ENCODE measurements at places on chromosomes 2 and 18. TPM values are rescaled to one million over a fixed set of nuclear protein-coding genes. Genes with fewer than 3 reads are reported as not detected.

DNA sequence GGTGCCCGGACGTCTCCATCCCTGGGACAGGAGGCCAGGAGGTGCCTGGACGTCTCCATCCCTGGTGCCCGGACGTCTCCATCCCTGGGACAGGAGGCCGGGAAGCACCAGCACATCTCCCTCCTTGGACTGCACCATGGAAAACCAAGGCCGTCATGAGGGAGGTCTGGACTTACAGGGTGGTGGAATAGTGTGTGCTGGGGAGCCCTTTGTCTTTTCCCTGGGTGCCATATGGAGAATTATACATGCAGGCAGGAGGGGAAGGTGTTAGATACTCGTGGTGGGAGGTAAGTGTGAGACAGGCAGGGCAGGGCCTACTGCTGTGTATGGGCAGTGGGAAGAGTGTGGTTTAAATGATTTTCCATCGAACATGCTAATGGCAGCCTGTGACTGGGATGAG lies 52.9 kb downstream of the RTP5 start:
- H3K27ac ChIP-seq = no peak overlapping the region

DNA sequence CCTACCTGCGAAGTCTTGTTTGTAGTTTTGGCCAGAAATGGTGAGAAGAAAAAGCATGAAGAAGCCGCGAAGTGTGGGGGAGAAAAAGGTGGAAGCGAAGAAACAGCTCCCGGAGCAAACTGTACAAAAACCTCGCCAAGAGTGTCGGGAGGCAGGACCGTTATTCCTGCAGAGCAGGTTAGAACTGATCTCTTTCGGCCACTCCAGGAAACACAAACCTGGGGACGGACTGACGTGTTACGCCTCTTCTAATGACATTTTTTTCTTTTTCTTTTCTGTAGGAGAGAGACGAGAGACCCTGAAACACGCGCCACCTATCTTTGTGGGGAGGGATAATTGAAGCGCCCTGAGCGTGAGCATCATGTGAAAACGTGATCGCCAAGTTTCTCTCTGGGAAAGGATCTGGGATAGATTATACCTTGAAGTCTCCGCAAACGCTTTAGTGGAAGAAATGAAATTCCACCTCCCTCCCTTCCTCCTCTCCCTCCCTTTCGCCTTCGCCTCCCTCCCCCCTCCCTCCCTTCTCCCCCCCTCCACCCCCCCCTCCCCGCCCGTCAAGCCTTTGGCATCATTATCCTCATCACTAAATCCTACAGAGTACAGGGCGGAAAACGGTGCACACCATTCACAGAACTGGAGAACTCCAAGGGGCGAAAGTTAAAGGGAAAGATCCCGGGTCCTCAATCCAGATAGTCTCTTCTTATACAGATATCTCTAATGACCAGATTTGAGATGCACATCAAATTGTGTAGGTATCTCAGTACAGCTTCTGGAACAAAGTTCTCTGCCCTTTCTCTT lies at the start of gene ZEB2:
Gene ZEB2, minus strand, starts transcription at position 186 of the 798 bp plus-strand sequence. CDS start 2,769 bp downstream, outside the sequence.
- DNase-seq = peak; percentile 75
- no peaks in the 10 kb centered on the region for H3K36me3 ChIP-seq
- peak within 1 kb of the TSS; percentile 74 for H3K4me3 ChIP-seq
- H3K27me3 ChIP-seq = no peaks in the 10 kb centered on the region

- H3K36me3 ChIP-seq = no peaks in the 10 kb centered on the region
- DNase-seq = no peak
- no peaks in the 10 kb centered on the region for H3K27me3 ChIP-seq
- H3K27ac ChIP-seq = no peak overlapping the region
- no peaks in the 10 kb centered on the region for H3K4me1 ChIP-seq
- H3K4me3 ChIP-seq = no peak overlapping the region
These were observed 65.0 kb downstream of the NYAP2 start for GRCh38 chr2:225464346-225465025.

- no peaks in the 10 kb centered on the region for H3K36me3 ChIP-seq
- no peak for DNase-seq
- no peaks in the 10 kb centered on the region for H3K27me3 ChIP-seq
- H3K27ac ChIP-seq = peak overlapping the region; percentile 72
- H3K4me1 ChIP-seq = no peaks in the 10 kb centered on the region
- no peak overlapping the region for H3K4me3 ChIP-seq
These were observed 6.5 kb upstream of the YWHAQ start for GRCh38 chr2:9637330-9637729.

DNA sequence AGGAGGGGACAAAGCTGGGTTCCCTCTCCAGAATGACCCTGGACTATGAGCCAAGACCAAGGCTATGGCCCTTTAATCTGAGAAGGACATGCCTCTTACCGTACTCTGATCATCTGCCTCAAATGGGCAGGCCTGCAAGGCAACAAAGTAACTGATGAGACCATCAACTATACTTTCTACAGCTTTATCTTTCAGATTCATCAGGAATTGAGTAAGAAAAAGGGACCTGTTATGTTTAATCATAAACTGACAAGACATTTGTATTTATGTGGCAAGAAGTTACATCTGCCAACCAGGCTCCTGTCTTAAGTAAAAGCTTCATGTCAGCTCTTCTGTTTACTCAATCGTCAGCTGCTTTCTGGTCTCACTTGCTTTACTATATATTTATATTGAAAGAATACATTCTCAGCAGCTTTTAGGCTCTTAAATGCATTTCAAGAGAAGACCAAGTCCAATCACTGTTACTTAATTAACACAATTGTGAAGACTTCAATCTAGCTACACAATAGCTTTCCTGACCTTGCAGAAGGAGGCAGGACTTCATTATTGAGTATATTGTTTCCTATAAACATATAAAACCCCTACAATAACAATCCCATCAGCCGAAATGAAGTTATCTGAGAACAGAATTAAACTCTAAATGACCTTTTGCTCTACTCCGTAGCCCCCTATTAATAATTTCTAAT lies 163.8 kb downstream of the ETAA1 start:
- no peaks in the 10 kb centered on the region for H3K4me1 ChIP-seq
- H3K36me3 ChIP-seq = no peaks in the 10 kb centered on the region

- no peaks in the 10 kb centered on the region for H3K36me3 ChIP-seq
- H3K4me3 ChIP-seq = no peak overlapping the region
- no peak for DNase-seq
- no peaks in the 10 kb centered on the region for H3K27me3 ChIP-seq
- no peaks in the 10 kb centered on the region for H3K4me1 ChIP-seq
These were observed 465.6 kb upstream of the SLC14A2 start for GRCh38 chr18:45149712-45150111.

CEP192 gene
- total RNA-seq = 76.3 TPM

Measured in uterus (tissue), 4 donors.